ENCODE measurements at places on chromosomes 13 and 19.

GRCh38 chr19:13120031-13120430 lies 2.0 kb downstream of the NACC1 start:
- no peak for DNase-seq
- no peaks in the 10 kb centered on the region for H3K27me3 ChIP-seq
- H3K4me1 ChIP-seq = peaks cover 27% of the 10 kb centered on the region
- H3K27ac ChIP-seq = 0 out of 2 replicates have a peak overlapping the region, but pooled peaks have one; percentile 32
- H3K4me3 ChIP-seq = peak overlapping the region; percentile 7

GRCh38 chr13:55155046-55155445 lies 1985.7 kb upstream of the PRR20A start:
- H3K4me3 ChIP-seq = no peak overlapping the region
- H3K27me3 ChIP-seq = no peaks in the 10 kb centered on the region

DNA sequence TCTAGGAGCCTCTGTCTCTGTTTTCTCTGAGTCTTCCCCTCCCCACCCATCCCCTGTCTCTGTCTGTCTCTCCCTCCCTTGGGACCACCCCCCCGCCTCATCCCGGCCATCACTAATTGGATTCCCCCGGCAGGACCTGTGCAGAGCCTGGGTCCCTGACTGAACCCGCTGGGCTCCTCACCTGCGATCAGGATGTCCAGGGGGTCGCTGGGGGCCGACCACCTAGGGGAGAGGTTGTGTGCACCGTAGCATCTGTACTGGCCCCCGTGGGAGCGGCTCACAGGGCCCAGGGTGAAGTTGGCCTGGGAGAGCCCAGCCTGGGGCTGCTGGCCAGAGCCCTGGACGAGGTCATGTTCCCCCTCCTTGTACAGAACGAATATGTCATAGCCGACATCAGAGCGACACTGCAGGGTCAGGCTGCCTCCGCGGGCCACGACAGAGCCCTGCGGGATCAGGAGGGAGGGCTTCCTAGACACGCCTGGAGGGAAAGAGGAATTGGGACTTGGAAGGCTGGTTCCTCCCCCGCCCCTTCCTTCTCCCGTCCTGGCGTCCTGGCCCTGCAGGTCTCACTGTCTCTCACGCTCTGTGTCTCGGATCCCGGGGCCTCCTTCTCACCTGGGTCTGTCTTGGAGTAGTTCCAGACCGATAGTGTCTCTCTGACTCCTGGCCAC lies 1.8 kb downstream of the LILRB5 start:
- H3K4me3 ChIP-seq = no peak overlapping the region
- no peaks in the 10 kb centered on the region for H3K36me3 ChIP-seq
- H3K27me3 ChIP-seq = no peaks in the 10 kb centered on the region
- no peak overlapping the region for H3K27ac ChIP-seq

- 0 out of 2 replicates have a peak, but pooled peaks cover 3% of the 10 kb centered on the region for H3K4me1 ChIP-seq
- H3K36me3 ChIP-seq = no peaks in the 10 kb centered on the region
- no peaks in the 10 kb centered on the region for H3K27me3 ChIP-seq
- H3K4me3 ChIP-seq = no peak overlapping the region
- DNase-seq = no peak
- H3K27ac ChIP-seq = no peak overlapping the region
Observed at GRCh38 chr13:109204252-109204651, 574.8 kb downstream of the MYO16 start.

Data from H1 (cell line).